Stimulated activated CD8-positive, alpha-beta memory T cell treated with anti-CD3 and anti-CD28 coated beads, Interleukin-2, amount 100 ng/mL, for 1 hour (primary cell): ENCODE measurements at places on chromosomes 7 and 10.
A peak's percentile ranks its signal among the peaks of the same experiment; 100 is the strongest.

DNA sequence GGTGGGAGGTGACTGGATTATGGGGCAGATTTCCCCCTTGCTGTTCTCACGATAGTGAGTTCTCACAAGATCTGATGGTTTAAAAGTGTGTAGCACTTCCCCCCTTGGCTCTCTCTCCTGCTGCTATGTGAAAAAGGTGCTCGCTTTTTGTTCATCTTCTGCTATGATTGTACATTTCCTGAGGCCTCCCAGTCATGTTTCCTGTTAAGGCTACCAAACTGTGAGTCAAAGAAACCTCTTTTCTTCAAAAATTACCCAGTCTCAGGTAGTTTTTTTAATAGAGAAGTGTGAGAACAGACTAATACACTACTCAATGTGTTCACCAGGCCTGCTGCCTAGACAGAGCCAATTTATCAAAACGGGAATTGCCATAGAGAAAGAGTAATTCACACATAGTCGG, 49.7 kb downstream of the SDHAF3 start:
- DNase-seq: no peak

DNA sequence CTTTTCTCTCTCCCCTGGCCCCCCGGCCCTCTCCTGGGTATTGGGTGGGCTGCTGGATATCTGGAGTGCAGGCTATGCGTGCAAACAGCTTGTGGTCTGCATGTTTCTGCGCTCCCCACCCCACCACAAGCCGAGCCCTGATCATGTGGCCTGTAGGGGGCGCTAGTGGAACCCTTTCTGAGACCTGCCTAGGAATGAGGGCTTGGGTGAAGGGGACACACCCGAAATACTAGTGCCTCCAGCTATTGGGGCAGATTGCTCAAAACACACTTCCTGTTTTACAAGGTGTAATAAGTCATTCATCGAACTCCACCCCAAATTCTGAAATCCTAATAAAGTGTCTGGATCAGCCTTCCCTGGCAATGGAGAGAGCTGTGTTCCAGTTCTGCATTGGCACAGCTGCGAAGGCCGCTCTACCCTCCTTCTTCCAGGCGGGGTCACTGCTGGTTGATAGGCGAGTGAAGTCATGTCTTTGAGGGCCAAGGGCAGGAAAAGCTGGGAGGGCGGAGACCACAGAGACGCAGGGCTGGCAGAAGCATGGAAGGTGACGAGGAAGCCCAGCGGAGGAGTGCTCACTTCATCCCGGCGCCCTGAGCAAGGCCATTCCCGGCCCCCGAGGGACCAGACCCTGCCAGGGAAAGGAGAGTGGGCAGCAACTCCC, 19.8 kb upstream of the PRRT4 start:
- DNase-seq: no peak

- DNase-seq: no peak
These were observed 137.6 kb upstream of the CDK6 start for GRCh38 chr7:92973974-92974373.

- DNase-seq: no peak
These were observed 160.0 kb downstream of the TAX1BP1 start for GRCh38 chr7:27900006-27900405.

- DNase-seq: no peak
These were observed 94.9 kb upstream of the AGK start for GRCh38 chr7:141456298-141456697.

GRCh38 chr7:133911724-133912123, 215.4 kb upstream of the LRGUK start:
- DNase-seq: no peak

- no peak for DNase-seq
These were observed 5.3 kb downstream of the NUDT1 start for GRCh38 chr7:2247141-2247995.

- no peak for DNase-seq
These were observed 16.1 kb upstream of the PIK3CG start for GRCh38 chr7:106848851-106849442.

DNA sequence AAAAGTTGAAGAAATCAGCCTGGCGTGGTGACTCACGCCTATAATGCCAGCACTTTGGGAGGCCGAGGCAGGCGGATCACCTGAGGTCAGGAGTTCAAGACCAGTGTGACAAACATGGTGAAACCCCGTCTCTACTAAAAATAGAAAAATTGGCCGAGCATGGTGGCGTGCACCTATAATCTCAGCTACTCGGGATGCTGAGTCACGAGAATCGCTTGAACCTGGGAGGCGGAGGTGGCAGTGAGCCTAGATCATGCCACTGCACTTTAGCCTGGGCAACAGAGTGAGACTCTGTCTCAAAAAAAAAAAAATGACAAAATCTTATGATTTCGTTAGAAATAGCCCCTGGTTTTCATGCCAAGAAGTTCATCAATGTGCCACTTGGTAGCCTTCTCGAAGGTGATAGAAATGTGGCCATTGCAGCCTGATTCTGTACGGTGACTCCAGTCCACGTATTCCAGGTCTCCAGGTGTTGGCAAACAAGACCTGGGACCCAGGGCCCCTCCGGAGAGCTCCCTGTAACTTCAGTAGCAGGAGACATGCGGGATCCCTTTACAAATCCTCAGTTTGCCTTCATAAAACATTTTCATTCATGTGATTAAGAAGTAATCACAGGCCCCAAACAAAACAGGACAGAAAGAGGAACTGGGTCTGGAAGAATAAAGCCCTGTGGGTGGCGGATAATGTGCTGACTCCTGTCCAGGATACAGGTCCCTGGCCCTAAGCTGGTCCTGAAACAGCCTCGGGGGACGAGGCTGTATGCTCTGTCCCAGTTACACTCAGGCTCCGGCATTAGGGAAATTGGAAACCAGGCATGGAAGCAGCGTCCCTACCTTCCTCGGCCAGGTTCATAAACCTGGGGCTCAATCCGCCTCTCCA, 207.3 kb upstream of the SH2B2 start:
- no peak for DNase-seq

DNA sequence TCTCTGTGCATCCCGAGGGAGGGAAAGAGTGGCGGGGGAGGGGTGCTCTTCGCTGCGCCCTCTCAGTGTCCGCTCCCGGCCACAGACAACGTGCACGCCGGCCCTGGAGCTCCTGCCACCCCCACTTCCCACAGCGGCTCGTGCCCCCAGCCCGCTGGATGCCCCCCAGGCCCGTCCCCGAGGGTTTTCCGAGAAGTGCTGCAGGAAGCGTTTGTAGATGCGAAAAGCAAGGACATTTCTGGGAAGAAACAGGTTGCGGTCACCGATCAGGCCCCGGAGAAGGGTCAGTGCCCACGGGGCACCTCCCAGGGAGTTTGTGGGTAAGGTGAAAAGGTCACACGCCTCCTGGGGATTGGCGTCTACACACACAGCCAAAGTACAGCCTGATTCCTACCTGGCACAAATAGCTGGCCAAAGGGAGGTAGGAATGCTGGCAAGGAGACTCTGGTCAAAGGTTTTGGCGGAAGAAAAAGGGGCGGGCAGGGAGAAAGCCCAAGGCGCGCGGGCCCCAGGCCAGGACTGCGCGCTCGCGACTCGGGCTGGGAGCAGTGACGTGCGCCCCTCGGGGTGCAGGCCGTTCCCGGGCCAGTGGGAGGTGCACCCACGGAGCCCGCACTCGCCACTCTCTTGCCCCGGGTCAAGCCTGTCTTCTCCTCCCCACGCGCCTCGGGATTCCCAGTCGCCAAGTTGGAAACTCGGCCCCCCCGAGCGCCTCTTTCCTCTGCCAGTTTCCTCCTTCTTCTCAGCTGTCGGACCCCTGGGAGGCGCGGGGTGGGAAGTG, 1.5 kb upstream of the NRP1 start:
- DNase-seq: no peak

DNA sequence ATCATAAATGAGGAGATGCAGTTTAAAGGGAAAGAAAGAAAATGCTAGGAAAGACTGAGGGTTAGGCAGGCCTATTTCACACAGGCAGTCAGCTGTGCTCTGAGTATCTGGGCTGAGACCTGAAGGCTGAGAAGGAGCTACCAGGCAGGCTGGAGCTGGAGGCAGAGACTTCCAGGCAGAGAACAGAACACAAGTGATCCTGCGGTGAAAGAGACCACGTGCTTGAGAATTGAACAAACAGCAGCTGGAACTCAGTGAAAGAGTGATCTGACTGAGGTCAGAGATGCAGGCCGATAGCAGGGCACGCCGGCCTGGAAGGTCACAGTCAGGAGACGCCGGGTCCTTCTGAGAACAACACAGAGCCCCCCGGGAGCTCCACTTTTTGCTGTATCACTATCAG, 147.8 kb downstream of the ADAM12 start:
- DNase-seq: no peak

DNA sequence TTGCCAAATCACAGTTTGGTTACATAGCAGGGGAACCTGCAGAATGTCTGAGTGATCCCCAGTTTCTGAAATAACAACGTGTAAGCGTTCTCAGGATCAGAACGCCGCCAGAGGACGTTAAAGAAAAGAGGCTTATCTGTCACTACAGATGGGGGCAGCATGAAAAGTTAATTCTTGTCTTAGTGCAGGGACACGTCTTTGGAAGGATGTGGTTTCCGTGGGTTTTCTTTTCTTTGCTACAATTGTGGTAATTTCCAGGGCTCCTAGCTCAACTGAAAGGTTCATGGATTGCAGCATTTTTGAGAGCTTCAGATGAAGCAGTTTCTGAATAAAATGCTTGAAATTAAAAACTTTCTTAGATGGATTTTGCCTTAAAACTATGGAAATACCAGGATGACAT, 106.6 kb downstream of the PRKCQ start:
- peak; percentile 30 for DNase-seq

GRCh38 chr7:78649976-78650375, 803.5 kb downstream of the MAGI2 start:
- DNase-seq: no peak

GRCh38 chr7:49297958-49298357, 373.6 kb downstream of the CDC14C start:
- DNase-seq: no peak

- no peak for DNase-seq
These were observed 159.4 kb downstream of the OAT start for GRCh38 chr10:124259139-124259825.

DNA sequence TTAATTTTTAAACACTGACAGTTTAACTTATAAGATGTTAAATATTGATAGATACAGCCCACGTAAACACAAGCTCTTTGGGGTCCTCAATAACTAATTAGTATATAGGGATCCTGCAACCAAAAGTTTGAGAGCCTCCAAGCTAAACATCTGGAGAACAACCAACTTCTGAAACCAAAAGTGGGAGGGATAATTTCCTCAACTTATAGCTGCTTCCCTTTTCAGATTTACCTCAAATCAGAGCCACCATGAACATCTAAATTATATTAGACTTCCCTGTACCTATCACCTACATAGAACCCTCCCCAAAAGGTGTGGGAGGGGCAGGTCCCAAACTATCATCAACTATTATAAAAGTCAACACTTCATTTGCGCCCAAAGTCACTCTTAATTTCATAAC, 8.6 kb downstream of the PSAP start:
- no peak for DNase-seq

DNA sequence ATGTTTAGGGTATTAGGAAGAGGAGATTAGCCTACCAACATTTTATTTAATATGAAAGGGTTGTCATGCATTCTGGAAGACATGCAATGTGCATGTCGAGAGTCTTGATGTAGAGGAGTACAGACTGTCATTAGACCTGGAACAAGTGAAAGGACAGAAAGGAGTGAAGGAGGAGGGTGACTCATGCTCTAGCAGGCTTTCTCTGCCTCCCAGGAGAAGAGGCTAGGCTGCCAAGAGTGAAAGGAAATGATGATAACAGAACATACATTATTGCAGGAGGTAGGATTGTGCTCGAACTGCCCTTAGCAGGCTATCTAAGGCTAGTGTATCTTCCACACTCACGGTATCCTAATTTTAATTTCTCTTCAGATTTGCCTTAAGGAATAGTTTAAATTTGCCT, 228.8 kb downstream of the EXOC4 start:
- DNase-seq: no peak

DNA sequence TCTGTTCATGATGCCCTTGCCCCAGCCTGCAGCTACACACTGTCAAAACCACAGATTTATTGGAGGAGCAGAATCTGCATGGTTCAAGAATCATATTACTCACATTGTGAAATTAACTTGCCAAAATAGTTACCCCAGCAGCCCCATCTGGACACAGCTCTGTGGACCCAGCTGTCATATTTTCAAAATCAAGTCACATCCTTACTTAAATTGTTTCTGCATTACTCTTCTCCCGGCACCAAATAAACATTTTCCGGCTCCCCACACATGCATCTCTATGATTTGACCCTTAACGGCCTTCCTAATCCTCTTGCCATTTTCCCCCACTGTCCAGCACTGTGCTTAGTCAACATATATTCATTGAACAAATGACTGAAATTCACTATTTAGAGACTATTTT, 43.8 kb upstream of the GPR26 start:
- DNase-seq: no peak

- no peak for DNase-seq
These were observed 26.6 kb upstream of the LEP start for GRCh38 chr7:128214463-128214862.

DNA sequence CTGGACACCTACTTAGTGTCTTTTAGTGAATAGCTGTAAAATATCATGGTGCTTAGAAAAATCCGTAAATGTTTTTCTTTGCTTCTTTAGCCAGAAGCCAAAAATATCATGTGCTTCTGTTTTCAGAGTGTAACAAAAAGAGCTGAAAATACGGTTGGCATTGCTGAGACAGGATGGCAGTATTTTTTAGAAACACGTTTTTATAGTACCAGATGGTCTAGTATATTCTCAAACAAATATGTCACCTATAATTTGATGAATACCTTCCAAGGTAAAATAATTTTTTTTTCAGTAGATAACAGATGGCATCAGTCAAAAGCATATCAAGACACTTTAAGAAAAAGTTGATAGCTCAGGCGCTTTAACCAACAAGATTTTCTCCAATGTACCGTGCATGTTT, 326.6 kb downstream of the PHF14 start:
- no peak for DNase-seq

DNA sequence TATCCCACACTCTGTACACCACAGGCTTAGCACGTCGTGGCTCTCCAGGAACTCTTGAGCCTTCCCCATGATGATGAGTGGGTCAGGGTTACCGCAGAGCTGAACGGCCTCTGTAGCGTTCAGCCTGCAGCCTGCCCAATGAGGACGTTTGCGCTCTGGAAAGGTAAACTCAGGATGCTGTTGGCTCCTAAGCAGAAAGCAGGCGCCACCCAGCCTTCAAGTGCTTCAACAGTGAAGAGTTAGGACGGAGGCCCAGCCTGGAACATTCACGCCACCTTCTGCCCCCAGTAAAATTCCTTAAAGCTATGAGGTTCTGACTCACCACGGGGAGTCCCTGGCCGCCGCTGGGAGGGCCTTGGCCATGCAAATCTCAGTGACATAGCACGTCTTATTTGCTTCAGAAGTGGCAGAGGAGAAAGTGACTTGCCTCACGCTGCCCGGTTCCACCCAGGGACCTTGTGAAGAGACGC, 161.5 kb upstream of the SH2B2 start:
- no peak for DNase-seq

GRCh38 chr7:114539575-114539974, 125.0 kb downstream of the FOXP2 start:
- DNase-seq: no peak

DNA sequence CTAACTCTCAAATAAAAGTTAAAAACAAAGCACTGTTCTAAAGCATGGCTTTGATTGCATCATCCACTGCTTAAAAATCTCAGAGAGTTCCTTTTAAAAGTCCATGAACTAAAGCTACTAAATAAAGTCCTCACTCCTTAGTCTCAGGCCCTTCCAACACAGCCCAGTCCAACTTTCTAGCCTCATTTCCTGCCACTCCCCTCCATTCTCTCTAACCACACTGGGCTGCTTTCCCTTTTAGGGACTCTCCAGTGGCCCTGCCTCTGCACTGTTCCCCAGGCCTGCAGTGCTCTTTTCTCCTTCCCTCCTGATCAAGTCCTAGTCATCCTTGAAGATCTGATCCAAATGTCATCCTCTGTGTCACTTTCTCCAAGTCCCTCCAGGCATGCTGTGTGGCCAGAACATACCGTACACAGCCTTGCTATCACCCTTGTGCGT, 56.9 kb upstream of the PPP1R3C start:
- no peak for DNase-seq
